ENCODE measurements at places on chromosomes 6 and 20.
A peak's percentile ranks its signal among the peaks of the same experiment; 100 is the strongest.

DNA sequence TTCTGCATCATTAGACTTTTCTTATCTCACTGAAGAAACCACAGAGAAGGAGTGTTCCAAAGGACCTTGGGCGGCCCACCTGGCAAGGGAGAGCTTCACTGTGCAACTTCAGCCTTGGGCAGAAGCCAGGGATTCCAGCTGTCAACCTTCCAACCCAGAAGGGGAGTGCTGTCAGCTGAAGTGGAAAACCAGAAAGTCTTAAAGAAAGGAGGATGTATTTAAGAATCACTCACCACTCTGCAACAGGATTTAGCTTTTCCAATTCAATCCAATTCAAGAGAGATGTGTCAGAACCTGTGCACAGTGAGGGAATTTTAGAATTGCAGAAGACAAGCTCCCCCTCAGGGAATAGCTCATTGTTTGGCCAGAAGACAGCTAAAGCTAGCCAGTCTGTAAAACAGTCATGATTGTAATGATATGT, 553.7 kb downstream of the CD83 start:
- peak; percentile 99 for DNase-seq

- no peak for DNase-seq
These were observed 304.2 kb upstream of the PRDM1 start for GRCh38 chr6:105781915-105782314.

- no peak for DNase-seq
These were observed 139.9 kb downstream of the MYB start for GRCh38 chr6:135320721-135321621.

DNA sequence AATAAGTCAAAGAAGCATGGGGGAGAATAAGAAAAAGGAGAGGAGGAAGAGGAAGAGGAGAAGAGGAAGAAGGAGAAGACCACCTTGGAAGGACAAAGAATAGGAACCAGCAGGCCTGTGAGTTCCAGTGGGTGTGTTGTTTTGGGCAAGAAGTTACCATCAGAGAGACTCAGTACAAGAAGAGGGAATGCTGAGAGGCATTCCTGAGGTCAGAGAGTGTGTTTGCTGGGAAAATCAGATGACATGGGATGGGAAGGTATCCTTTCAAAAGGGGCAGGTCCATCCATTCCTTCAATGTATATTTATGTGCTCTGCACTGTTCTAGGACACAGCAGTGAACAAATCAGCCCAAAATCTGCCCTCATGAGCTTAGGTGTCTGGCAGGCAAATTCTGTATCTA, 40.5 kb upstream of the PRIM2 start:
- DNase-seq, result no peak

DNA sequence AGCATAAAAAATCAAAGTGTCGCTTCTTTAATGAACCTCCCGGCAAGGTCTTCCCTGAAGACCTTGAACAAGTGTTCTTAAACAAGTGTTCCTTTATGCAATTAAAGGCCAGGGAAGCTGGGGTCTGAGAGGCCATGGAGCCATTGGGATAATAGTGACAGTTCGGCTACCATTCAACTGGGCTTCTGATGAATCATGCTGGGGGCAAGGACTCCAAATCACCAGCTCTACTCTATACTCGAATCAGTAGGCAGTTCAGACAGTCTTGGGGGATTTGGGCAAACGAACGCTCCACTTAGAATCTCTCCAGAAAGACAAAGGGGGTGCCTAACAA, 34.7 kb upstream of the EZR start:
- DNase-seq, result no peak

GRCh38 chr6:155383913-155384312, 69.6 kb upstream of the TFB1M start:
- no peak for DNase-seq

- no peak for DNase-seq
These were observed at the start of gene ARFGEF3 for GRCh38 chr6:138161338-138162110. Gene ARFGEF3, plus strand, starts transcription at chr6:138161939. Its CDS starts 148 bp downstream, at chr6:138162087.

GRCh38 chr6:40400738-40401137, 186.4 kb downstream of the LRFN2 start:
- DNase-seq, result no peak

- no peak for DNase-seq
These were observed 1104.2 kb upstream of the CITED2 start for GRCh38 chr6:140478631-140479030.

GRCh38 chr6:148620579-148621298, 126.1 kb upstream of the UST start:
- DNase-seq, result no peak

GRCh38 chr20:48742912-48743680, 84.7 kb downstream of the PREX1 start:
- no peak for DNase-seq

DNA sequence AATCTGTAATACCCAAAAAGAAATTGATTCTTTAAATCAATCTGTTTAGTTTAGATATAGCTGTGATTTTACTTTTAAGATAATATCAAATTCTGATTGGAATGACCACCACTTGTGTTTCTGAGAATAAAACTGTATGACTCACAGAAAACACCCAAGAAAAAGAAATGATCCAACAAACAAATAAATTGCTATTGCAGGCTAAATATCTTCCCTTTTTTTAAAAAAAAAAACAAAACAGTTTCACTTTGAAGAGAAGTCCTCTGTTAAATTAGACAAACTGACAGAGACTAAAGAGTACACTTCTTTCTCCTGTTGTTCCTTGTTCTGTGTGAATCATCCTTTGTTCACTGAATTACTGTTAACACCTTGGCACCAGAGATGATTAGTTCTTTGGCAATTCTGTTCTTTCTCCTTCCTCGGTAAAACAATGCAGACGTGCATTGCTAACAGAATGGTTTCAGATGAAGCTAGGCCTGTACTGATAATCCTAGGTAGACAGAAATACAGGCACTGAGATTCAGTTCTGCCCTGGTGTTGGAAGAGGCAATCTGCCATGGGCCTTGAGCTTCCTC, 895.2 kb upstream of the CITED2 start:
- DNase-seq, result peak; percentile 57

DNA sequence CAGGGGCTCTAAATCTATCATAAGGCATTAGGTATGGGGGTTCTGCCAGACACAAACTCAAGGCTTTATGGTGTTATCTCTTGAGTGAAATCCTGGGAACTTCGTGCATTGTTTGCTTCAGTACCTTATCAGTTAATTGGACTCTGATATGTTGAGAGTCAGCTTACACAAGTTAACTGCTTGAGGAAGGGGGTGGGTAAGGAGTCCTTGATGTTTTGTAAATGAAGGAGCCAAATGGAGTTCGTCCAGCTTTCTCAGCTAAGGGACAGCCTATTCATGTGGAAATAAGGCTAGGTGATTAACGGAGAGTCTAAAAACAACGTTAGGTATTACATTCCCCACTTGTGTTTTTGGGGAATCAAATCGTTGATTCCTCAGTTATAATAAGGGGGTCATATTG, 157.4 kb downstream of the TRIM27 start:
- DNase-seq, result no peak

DNA sequence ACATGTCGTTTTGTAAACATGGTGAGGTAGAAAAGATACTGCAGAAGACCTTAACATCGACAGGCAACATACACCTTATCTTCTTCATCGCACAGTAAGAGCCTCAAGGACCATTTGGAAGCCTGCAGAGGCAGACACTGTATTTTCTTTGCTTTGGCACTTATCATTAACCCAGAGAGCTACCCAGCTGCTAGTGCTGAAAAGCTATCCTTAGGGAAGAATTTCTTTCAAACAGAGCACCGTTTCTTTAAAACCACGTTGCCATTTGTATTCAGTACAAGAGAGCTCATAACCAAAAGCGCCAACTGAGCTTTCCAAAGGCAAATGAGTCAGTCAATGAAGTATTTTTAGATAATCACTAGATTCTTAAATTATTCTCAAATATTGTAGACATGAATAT, 306.6 kb downstream of the EPM2A start:
- no peak for DNase-seq

GRCh38 chr6:128841518-128841917, 41.4 kb upstream of the LAMA2 start:
- DNase-seq, result no peak

- DNase-seq, result no peak
These were observed 70.5 kb upstream of the TOX2 start for GRCh38 chr20:43843965-43844660.

DNA sequence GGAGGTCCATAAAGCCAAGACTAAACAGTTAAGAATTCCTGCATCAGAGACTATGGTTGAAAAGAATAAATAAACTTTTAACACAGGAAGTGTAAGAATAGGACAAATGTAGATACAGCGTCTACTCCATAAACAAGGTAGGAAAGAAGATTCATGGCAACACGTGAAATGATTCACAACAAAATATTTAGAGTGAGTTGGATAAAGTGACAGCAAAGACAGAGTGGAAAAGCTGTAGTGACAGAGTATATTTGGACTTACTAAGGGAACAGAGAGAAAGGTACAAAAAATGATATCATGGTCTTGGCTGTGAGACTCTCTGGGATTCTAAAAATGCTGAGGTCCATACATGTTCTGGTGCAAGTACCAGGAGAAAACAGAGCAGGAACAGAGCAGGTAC, 21.9 kb upstream of the KIAA0408 start:
- no peak for DNase-seq

DNA sequence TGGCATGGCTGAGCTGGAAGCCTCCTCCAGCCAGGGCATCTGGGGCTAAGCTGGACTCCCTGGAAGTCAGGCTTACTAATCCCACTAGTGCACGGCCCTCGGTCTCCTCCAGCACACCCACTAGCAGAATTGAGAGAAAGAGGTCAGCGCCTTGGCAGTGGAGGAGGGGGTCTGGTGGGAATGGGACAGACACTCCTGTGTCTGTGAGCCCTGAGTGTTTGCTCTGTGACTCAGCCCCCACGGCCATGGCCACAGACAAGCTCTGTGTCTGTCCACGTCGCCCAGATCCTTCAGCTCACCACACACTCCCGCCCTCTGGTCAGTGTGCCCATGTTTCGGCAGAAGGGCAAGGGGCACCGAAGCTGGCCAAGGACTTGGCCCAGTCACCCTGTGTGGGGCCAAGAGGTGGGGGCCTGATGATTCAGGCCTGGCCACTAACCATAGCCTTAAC, 8.8 kb downstream of the MDFI start:
- no peak for DNase-seq

DNA sequence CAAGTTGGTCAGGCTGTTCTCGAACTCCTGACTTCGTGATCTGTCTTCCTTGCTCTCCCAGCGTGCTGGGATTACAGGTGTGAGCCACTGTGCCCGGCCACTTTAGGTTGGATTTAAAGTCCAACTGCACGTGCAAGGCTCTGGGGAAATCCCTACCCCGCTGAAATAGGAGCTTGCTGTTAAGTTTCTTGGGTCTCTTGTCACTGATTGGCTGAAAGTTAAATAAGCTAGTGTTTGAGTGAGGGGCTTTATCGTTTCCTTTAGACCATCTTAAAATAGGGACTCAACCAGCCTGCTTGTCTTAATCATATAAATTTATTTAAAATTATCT, 11.1 kb upstream of the SERINC1 start:
- DNase-seq, result no peak

DNA sequence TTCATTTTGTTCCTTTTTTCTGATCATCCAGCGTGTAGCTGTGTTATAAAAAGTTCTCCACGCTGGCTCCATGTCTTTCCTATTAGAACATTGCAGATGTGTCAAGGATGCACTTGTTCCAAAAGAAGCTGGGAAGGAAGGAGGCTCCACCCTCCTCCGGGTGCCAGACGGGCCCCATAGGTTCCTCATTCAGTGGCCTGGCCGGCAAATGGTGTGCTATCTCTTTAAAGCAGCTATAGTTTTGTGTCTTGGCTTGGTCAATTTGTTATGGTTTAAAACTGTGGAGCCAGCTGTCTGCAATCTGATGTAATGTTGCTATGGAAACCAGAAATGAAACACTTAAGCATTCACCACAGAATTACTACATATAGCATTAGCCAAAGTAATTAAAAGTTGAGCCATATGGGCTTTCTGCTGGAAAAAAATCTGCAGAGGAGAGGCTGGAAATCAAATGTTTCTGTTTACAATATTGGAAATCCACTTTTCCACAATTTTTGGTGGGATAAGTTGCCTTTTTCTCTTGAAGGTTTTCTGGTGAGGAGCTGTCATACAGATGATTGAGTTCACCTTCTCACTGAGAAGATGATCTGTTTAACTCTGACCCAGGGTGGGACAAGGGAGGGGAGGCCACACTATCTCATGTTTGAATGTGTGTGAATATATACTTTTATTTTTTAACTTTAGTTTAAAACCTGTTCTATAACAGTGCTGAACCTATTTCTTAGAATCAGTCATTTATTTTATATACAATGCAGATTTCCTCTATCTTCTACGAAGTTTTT, 167.4 kb downstream of the SASH1 start:
- peak; percentile 98 for DNase-seq

- no peak for DNase-seq
These were observed 150.7 kb downstream of the TBC1D7 start for GRCh38 chr6:13177664-13178063.

DNA sequence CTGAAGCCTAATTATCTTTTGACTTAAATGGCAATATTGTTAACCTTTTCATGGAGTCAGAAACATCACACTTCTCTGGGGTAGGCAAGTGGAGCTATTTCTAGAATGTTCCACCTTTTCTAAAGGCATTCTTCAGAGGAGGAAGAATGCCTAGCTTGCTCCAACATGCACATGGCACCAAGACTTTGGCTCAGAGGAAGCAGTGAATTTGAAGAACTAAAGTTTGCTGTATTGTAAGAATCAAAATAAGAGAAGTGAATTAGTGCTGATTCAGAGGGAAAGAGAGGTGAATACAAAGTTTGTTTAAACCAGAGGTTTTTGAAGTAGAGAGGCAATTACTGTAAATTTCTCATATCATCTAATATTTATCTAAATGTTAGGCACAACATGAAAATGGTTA, 92.2 kb downstream of the SOBP start:
- DNase-seq, result no peak

DNA sequence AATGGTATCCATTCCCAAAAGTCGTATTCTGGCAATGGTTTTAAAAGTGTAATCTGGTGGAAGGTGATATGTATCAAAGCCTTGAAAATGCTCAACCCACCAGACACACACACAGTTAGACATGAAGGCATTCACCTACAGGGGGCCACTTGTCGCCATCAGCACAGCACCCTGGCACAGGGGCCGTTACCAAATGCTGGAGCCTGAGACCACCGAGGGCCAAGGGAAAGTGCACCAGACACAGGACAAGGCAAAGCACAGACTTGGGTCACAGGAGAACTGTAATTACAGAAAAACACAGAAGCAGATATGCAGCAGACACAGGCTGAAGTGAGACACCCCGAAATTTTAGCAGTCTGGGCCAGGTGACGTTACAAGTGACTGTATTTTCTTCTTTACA, 9.3 kb downstream of the TAF4 start:
- no peak for DNase-seq

- DNase-seq, result peak; percentile 66
These were observed 76.4 kb upstream of the RNF24 start for GRCh38 chr20:4091490-4092479.

DNA sequence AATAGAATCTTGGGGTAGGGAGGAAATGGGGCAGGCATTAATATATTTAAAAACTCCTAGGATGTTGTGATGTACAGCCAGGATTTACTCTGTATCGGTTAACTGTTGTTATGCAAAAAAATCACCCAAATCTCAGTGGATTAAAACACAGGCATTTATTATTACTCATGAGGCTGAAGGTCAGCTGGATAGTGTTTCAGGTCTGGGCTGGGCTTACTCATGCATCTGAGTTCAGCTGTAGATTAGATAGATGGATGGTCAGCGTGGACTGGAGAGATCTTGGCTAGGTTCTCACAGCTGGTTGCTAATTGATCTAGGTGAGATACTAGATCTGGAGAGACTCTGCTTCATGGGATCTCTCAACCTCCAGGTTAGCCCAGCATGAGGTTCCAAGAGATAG, 131.4 kb downstream of the BTBD3 start:
- peak; percentile 70 for DNase-seq

Measured in fibroblast of the aortic adventitia (primary cell).